CD4-positive, alpha-beta T cell treated with Interleukin-10 for 1 hour (primary cell): ENCODE measurements at places on chromosomes 12 and 14.

- DNase-seq: no peak
Measured at GRCh38 chr14:28763751-28764256, 2.8 kb upstream of the FOXG1 start.

DNA sequence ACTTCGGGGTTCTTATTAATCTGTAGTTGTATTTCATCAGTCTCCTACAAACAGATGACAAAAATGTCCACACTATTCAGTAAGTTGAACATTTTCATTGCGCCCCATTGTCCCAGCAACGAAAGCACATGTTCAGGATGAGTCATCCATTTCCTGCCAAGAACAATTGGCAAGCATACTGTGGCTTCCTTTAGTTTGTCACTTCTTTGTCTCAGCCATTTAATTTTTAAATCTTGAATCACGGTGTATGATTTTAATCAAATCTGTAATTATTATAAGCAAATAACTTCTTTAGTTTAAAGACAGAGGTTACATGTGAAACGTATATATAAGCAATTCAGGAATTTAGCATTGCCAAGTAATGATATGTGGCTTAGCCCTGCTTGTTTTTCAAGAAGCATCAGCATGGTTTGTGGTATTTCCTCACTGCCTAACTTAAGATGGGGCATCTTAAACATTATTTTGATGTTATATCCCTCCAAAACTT lies 211.3 kb upstream of the KRR1 start:
- DNase-seq: peak; percentile 52

DNA sequence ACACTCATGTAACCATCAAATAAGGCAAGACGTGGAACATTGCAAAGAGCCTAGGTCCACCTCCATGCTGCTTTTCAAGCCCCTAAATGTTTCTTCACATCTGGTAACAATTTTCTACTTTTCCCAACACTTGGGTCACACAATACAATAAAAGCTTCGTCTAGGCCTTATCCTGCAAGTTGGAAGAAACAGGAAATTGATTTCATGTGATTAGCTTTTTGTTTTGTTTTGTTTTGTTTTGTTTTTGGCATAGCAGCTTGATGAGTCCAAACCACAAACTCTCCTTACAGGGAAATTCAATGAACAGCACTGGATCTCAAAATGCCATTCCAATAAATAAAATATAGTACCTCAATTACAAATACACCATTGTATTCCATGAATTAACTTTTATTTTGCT lies 19.3 kb downstream of the TAS2R50 start:
- no peak for DNase-seq

GRCh38 chr12:22250762-22251161 lies 83.7 kb downstream of the ST8SIA1 start:
- peak; percentile 4 for DNase-seq

DNA sequence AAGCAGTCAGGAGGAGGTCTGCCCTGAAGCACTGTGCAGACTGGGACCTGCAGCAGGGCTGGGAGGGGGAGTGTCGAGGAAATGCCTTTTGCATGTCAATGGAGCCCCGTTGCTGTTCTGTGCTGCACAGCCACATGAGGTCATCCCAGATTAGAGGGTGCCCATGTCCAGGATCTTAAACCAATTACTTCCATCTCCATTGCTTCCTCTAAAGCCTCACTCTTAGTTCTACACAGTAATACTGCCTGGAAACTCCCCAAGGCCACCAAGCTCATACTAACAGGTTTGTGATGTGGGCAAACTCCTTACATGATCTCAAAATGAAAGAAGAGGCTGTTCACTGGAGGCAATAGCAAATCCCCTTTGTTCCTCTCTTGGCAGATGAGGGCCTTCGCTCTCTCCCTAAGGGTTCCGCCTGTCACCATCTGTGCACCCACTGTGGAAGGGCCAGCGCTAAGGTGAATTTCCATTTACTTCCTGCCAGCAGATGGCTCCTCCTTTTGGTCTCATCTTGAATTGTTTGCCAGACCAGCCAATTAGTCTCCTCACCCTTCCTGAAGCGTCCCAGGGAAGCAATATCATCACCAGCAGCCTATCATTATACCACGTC lies 35.4 kb upstream of the LTA4H start:
- DNase-seq: no peak

DNA sequence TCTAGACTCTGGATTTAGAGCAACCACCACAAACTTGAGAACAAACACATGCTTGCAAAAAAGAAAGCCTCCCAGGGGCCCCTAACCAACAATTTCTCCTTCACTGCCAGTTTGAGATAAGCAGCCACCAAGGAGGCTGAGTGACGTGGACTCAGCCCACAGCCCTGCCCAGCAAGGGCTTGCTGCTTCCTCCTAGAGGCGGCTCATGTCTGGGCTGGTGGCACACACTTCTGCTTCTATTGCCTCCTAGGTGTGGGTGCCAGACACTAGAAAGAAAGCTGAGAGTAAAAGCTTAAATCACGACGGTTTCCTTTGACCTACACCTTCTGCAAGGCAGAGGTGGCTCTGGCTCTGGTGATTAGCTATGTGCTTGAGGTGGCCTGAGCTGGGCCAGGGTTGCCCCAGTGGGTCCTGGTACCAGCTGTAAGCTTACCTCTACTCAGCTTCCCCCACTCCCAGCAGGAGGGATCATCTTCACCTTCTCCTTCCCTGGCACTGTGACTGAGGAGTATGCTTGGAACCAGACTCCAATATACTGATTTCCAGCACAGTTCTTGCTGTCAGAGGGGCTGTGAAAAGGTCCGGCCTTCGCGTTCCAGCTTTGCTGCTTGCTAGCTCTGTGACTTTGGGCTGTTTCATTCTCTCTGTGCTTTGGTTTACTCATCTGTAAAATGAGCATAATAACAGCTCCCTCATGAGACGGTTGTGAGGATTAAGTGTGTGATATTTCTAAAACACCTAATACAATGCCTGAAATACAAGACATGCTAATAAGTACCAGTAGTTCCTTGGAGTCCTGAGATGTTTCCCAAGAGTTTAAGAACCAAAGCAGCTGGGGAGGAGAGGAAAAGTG lies 89.7 kb upstream of the PARP11 start:
- peak; percentile 79 for DNase-seq

GRCh38 chr14:97280526-97280925 lies 483.3 kb downstream of the VRK1 start:
- DNase-seq: no peak

DNA sequence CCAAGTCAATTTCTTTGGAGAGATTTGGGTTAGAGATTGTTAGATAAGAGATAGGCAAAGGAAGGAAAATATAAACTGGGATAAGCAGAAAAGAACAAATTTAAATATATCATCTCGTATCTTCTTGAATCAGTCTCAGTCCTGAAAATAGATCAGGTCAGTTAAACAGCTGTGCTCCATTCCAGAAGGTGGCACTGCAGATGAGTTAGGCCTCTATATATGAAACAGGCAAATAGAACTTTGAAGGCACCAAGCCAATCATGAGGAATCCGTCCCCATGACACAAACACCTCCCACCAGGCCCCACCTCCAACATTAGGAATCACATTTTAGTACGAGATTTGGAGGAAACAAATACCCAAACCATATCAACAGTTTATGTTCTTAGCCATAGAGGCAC lies 605.5 kb upstream of the USP15 start:
- DNase-seq: no peak
